ENCODE measurements at places on chromosomes 3 and 15.

GRCh38 chr3:139418144-139418543, 28.7 kb upstream of the COPB2 start:
- DNase-seq = no peak

DNA sequence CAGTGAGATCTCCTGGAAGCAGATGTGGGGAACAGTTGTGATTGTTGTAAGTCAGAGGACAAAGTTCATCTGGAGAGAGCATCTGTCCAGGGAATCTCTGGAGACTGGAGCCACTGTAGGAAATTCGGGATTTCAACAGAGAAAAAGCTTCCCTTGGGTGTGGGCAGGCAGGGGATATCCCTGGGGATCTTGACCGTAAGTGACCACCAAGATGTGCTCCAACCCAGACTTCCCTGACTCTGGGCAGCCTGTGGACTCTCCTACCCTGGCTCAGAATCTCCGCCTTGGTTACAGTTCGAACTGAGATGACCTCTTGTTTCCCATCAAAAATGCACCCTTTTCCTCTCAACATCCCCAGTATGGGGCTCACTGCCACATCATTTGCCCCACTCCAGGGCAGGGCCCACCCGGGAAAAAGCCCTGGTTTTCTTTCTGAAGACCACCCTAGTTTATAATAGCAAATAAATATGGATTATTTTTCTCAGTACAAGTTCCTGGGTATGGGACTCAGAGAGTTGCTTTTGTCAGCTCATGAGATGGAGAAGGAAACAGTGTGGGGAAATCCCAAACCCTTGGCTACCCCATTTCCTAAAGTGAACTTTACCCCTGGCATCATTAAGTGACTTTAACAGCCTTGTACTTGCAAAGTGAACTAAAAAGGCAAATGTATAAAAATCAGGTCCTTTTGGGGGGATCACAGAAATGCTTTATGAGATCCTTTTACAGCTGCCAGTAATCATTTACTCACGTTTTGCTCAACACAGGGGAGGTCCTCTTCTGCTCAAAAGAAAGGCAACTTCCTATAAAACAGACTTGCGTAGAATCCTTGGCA, 89.9 kb downstream of the CCNL1 start:
- DNase-seq = no peak

DNA sequence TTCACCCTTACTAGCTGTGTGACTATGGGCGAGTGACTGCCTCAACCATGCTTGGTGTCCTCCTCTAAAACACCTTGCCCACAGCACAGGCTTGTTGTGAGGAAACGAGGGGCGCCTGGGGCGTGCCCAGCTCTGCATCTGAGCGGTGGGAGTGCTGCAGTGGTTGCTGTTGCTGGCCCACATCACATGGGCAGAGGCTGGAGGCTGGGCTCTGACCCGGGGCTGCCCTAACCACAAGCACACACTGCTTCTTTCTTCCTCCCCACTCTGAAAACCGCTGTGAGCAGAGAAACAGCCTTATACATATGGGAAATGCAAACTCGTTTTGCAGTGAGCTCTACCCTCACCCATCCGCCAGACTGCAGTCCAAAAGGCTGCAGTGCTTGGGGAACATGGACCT, 74.8 kb upstream of the RPL32 start:
- DNase-seq = peak; percentile 23

DNA sequence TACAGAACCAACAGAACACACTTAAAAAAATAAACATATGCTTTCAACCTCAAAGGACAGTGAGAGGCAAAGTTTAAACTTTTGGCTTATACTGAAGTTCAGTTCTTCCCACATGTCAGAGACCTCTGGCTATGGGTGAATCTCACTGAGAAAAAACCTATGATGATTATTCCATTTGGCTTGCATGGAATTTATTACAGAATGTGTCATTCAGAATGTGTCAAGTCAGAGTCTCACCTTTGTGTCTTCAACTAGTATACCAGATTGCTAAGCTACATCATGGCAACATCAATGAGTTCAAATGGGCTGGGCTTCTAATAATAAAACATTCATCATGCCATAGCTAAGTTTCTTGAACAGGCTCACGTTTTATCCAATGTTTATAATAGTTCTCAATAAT, 987.0 kb downstream of the NTRK3 start:
- no peak for DNase-seq

GRCh38 chr15:75225951-75226732, 24.5 kb downstream of the C15orf39 start:
- no peak for DNase-seq

DNA sequence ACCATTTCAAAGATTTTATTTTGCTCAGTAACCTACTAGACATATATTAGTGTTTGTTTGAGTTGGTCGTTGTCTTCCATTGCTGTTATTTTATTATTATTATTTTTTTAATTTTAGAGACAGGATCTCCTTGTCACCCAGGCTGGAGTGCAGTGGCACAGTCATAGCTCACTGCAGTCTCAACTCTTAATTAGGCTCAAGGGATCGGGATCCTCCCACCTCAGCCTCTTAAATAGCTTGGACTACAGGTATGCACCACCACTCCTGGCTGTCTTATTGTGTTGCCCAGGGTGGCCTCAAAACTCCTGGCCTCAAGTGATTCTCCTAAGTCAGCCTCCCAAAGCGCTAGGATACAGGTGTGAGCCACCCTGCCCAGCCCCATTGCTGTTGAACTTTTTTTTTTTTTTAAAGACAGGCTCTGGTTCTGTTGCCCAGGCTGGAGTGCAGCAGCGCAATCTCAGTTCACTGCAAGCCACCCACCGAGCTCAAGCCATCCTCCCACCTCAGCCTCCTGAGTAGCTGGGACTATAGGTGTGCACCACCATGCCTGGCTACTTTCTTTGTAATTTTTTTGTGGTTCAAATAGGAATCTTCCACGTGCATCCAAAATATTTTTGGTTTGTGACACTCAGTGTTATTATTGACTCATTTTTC, 18.2 kb downstream of the SETD5 start:
- DNase-seq = no peak

DNA sequence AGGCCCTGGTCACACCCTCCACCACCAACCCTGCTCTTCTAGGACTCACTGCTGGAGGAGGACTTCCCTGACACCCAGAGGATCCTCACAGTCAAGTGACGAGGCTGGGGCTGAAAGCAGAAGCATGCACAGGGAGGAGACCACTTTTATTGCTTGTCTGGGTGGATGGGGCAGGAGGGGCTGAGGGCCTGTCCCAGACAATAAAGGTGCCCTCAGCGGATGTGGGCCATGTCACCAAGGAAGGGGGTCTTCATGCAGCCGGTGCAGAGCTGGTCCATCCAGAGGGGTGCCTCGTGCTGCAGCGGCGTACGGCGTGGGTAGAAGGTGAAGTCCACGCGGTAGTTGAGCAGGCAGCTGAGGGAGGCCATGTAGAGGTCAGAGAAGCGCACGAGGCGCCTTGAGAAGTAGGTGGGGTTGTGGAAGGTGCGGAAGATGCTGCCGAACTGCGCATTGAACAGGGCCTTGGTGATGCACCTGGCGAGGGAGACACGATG, 9.4 kb downstream of the NT5DC2 start:
- DNase-seq = no peak

- no peak for DNase-seq
Observed at GRCh38 chr15:65777843-65778242, 14.2 kb downstream of the DENND4A start.

- DNase-seq = peak; percentile 34
Observed at GRCh38 chr3:45225465-45226205, 452 bp downstream of the TMEM158 start.

GRCh38 chr15:49877873-49878521, 241.0 kb downstream of the ATP8B4 start:
- DNase-seq = no peak

DNA sequence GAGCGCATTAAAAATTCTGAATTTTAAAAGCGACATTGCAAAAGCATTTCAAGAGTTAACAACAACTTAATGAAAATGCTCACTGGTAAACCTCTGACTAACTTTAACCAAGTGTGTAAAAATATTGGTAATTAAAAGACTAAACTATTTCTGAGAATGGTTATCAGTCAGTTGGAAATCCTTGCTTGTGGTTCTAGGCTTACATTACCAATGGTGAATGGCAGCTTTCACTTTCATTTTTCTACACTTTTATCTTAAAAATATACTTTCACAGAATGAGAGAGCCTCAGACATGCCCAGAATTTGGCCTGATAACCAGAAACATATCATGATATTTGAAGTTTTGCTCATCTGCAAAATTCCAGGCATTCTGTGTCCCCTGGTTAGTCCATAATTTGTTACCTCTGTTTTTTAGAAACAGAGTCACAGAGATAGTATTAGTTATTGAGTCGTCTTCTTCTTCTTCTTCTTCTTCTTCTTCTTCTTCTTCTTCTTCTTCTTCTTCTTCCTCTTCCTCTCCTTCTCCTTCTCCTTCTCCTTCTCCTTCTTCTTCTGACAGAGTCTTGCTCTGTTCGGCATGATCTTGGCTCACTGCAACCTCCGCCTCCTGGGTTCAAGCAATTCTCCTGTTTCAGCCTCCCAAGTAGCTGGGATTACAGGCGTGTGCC, 5.5 kb upstream of the RNF111 start:
- DNase-seq = no peak

DNA sequence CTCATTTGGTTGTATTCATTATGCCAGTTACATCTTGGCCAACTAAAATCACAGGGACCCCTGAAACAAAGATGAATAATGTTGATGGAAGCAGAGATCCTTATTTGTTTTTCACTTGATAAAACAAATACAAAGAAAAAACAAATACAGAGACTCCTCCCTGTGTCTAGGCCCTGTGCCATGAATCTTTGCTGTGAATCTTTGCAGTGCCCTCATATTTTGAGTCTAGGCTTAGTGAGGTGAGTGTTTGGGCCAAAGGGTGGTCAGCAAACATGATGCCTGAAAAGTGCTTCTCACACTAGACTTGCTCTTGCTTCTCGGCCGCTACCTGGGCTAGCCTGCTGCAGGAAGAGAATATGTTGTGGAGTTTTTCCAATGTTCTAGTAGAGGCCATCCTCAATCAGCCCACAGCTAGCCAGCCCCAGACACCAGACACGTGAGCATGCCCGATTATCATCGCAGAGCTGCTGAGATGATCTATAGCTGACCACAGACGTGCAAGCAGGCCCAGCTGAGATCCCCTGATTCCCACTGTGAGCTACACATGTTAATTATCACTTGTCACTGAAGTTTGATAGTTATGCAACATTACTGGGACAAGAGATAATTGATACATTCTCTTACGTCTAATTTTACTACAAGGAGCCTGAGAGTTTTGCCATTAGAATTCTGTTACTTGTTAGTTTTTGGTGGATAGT, 191.4 kb downstream of the THRB start:
- DNase-seq = no peak

GRCh38 chr3:50600841-50601591, 10.6 kb downstream of the CISH start:
- DNase-seq = peak; percentile 90

- DNase-seq = no peak
Observed at GRCh38 chr15:52424856-52425431, 103.7 kb downstream of the MYO5A start.

GRCh38 chr3:57160076-57160764, 4.9 kb downstream of the IL17RD start:
- DNase-seq = no peak

DNA sequence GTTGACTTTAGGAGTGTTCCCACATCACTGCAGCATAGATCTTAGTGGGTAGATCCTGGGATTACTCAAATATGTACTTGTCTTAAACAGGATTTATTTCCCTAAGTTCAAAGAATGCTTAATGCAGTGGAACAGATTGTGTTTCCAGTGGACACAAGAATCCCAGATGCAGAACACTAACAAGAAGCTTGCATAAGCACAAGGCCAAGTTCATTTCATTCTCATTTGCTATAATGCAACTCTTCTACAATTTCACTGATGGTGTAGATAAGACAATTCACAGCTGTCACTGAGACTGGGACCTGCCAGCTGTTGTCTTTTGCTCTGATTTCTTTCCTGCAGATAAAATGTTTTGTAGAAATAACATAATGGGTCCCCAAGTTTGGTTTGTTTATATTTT, 225.6 kb downstream of the NFKBIZ start:
- no peak for DNase-seq

- DNase-seq = no peak
Observed at GRCh38 chr15:47041301-47041700, 676.0 kb upstream of the SEMA6D start.

- no peak for DNase-seq
Observed at GRCh38 chr3:56955492-56956111, 104.9 kb upstream of the SPATA12 start.

DNA sequence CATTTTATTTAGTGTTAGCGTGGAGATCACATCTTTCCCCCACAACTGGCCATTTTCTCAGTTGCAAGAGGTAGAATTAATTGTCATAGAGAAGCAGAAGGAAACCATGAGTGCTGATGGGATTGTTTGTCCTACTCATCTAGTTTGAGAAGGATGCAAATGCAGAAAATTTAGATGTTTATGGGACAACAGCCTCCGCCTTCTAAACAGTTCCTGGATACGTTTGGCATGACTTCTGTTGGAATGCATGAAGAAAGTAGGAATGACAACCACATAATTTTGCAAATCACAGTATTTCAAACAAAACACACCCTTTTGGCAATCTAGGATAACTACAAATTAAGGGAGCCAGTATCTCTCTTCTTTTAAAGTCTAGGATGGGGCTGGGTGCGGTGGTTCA, 240.1 kb upstream of the SUCLG2 start:
- no peak for DNase-seq

DNA sequence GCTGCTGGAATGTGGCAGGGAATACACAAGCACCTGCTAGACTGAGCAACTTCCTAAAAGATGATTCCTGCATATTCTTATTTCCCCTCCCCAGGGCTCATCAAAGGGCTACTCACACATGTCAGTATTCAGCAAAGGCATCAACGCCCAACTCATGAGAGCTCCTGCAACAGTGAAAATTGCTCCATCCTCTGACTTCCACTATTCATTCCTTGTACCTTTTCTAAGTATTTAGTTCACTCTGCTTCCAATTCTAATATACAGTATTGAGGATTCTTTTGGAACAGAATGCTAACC, 84.1 kb downstream of the SCN11A start:
- no peak for DNase-seq

- no peak for DNase-seq
Observed at GRCh38 chr3:132289316-132289715, 27.9 kb upstream of the ACP3 start.

DNA sequence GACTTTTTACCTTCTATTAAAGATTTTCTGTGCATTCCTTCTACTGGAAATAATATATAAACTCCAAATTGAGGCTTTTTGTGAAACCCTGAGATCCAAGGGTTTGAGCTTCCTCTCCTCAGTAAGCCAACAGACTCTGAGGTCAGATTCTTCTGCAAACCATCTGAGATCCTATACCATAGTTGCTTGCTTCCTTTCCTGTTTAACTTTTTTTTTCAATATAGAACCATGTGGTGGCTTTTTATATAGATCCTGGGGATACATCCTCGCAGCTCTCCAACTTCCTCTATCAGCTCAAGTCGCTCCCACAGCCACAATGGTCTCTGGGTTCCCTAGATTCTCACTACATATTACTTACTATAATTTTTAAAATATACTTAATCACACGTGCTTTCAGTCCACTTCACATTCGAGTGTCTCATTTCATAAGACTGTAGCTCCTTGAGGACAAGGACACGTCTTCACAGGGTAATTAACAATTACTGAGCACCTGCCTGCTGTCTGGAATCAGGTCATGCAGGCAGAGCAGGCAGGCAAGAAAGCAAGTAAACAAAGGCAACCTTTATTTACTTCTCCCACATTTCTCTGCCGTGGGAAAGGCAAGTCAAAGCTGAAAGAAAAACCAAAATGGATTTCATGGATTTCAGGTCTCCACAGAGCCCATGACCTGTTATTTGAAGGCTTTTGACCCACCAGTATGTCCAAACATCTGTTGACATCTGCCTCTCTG, 941.5 kb downstream of the FHIT start:
- DNase-seq = no peak

- DNase-seq = no peak
Observed at GRCh38 chr3:192514754-192515663, 212.3 kb downstream of the FGF12 start.

All from activated naive CD8-positive, alpha-beta T cell treated with anti-CD3 and anti-CD28 coated beads, Interleukin-2, amount 50 U/mL, for 24 hours (primary cell).